ENCODE measurements at places on chromosomes 12 and 14. TPM values are rescaled to one million over a fixed set of nuclear protein-coding genes. Genes with fewer than 3 reads are reported as not detected.

DUSP6 gene
- 68.9 TPM for total RNA-seq

MMP17 gene
- 7.8 TPM for total RNA-seq

GRIP1 gene
- total RNA-seq = 0.33 TPM

HOXC12 gene
- total RNA-seq = not detected

TFCP2 gene
- total RNA-seq = 15.3 TPM

TEX52 gene
- total RNA-seq = not detected

KIF21A gene
- total RNA-seq = 9.9 TPM

RTL1 gene
- total RNA-seq = not detected

KRT8 gene
- total RNA-seq = 9.3 TPM

NINJ2 gene
- total RNA-seq = 1.0 TPM

EIF2S1 gene
- total RNA-seq = 127 TPM

CDKL1 gene
- total RNA-seq = 30.3 TPM
